Mesothelial cell of epicardium (in vitro differentiated cells): ENCODE measurements at places on chromosomes 3 and 15.

GRCh38 chr3:12648384-12648959 lies 15.4 kb downstream of the RAF1 start:
- no peak for DNase-seq

- no peak for DNase-seq
These were observed 72.7 kb upstream of the HACD2 start for GRCh38 chr3:123657568-123657967.

- DNase-seq: peak; percentile 43
These were observed at the start of gene STRA6 for GRCh38 chr15:74202452-74203401. TSS of gene STRA6 (minus strand) at chr15:74202787. CDS start at chr15:74202267, 520 bp downstream.

DNA sequence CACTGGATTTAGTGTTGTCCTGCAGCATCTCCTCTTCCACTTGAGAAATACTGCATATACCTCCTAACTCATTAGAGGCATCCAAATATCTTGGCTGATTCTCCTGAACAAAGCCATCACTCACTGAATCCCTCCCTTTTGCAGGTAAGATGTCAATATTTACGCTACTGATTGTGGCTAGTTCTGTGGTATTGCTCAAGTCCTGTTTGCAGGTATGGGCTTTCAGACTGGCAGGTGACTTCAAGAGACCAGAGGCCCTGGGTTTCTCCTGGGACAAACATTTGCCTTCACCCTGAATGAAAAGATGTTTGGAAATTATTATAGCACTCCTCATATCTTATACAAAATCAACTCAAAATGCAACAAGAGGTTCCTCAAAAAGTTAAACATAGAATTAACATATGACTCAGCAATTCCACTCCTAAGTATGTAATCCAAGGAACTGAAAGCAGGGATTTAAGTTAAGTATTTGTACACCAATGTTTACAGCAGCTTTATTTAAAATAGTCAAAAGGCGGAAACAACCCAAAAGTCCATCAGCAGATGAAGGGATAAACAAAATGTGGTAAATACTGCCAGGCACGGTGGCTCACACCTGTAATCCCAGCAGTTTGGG lies 18.6 kb downstream of the NEK4 start:
- DNase-seq: no peak

GRCh38 chr15:67024998-67025368 lies 40.4 kb upstream of the SMAD3 start:
- DNase-seq: no peak
